ENCODE measurements at places on chromosomes 7 and 10.

GRCh38 chr7:46108272-46108671, 187.2 kb upstream of the IGFBP3 start:
- DNase-seq: no peak

DNA sequence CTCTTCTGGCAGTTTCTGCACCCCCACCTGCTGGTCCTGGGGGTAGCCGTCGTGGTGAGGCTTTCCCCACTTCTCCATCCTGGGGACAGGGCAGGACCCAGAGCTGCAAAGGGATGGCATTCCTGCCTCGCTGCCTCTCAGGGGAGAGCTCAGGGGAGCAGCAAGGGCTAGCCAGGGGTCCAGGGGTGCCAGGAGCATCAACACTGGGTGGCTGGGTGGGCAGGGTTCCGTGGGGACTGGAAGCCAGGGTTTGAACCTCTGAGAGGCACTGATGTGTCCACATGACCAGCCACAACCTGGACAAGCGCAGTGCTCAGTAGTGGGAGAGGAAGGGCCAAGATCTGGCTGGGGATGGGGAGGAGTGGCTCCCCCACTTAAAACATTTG, 5.6 kb downstream of the ABCB8 start:
- no peak for DNase-seq

- no peak for DNase-seq
These were observed 44.6 kb upstream of the GRB10 start for GRCh38 chr7:50827281-50827680.

DNA sequence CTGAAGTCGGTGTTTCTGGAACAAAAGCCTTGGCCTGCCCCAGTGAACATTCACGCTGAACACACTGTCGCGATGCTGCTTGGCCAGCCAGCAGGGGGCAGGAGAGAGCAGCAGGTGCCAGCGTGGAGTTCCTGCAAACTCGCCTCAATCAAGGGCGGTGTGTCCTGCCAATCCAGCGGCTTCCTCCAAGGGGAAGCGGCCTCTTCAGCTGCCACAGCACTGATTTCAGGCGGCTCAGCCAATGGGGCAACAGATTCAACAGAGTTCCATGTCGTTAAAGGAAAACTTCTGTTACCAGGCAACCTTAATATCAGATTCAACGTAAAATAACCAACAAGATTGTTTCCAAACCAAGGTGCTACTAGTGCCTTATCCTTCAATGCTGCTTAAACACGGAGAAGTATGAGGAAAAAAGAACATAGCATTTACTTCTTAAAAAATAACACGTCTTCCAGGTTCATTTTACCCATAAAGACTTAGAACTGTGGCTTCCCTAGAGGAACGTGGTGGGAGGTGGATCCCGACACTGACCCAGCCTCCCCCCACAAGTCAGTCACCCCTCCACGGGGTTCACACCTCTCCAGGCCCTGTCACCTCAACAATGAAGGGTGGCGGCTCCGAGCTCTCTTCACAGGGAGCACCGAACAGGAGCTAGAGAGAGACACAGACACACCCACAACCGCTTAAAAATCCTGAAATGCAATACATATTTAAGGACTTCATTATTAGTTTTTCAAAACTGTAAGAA, 178.2 kb downstream of the DIP2C start:
- peak; percentile 82 for DNase-seq

DNA sequence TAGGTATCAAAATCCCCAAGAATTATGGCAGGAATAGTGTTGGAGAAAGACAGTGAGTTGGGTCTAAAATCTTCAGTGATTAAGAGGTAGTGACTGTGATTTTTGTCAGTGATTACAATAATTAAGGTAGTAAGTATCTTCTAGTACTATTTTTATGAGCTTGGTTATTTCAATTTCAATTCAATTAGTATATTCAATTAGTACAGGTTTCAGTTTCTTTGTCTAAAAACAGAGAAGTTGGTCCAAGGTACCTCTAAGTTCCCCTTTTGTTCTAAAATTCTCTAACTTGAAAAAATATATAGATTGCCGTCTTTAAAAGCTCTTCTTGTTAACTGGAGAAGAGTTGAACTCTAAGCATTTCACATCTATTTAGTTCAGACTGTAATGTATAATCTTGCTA, 82.9 kb downstream of the OTUD1 start:
- no peak for DNase-seq

DNA sequence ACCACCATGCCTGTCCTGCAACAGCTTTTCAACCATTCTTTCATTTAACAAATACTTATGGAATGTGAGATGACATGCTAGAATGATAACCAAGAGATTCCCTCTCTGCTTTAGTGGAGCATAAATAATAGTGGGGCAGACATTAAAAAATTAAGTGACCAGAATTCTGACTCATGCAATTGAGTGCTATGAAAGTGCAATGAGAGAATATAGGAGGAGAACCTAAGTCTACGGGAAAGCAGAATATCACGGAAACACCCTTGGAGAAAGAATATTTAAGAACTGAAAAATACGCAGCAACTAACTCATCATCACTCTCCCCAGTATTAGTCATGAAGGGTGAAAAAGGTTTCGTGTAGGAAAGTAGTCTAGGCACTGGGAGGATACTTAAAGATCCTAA, 7.1 kb downstream of the KIF5B start:
- no peak for DNase-seq

GRCh38 chr7:134640842-134641715, 5.6 kb upstream of the BPGM start:
- no peak for DNase-seq

All from activated naive CD4-positive, alpha-beta T cell (primary cell).